ENCODE measurements at places on chromosomes 7 and 10.

GRCh38 chr10:90985321-90985933 is 64.5 kb upstream of the ANKRD1 start:
- DNase-seq = no peak

- no peak for DNase-seq
Observed at GRCh38 chr10:74485283-74485682, 334.3 kb downstream of the ADK start.

DNA sequence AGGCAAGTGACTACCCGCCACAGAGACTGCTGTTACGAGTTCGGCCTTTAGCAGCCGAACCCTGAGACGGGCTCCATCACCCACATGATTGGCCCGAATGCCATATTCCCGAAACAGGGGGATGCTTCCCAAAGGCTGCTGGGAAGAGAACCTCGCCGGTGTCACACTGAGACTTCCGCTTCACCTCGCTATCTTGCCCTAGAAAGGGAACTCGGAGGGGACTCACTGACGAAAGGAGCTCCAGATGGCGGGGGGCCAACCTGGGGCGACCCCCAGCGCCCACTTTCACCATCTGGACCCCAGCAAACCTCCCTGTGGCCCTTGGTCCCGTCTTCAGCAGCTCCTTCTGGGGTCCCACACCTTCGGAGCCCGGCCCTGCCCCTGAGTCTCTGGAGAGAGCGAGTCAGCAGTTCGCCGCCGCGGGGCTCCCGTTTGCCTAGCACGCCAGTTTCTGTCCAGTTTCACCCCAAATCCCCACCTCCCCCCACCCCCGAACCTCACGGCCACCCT is 529 bp downstream of the HPS1 start:
- no peak for DNase-seq

- DNase-seq = no peak
Observed at GRCh38 chr7:26135076-26135475, 16.9 kb upstream of the NFE2L3 start.

DNA sequence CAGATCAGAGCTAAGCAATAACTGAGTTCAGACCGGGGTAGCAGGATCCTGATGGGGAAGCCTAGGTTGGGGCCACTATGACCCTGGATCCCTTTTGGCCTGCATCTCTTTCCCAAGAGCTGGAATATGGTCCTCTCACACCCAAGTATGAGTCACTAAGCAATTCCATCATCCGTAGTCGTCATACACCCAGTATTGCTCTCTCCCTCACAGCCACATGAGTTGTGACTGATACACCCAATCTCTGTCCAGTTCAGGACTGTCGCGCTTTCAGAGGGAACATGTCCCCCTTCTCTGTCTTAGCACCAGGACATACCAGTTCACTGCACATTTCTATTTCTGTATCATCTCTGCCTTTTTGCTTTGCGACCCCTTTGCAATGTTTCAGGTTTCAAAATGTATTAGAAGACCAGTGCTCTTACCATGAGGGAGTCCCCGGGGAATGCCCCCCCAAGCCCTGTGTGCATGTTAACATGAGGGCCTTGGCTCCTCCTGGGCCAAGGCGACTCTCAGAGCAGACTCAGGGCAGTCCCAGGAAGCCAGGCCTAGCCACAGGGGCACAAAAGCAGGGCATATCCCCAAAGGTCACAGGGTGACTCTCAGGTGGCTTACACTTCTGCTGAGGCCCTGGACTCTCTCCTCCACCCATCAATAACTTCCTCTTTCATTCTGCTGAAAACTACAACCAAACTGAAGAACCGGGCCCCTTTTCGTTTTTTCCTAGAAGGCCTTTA is 75.3 kb upstream of the SAMD8 start:
- no peak for DNase-seq

- no peak for DNase-seq
Observed at GRCh38 chr10:133277993-133278576, 1.4 kb upstream of the ADAM8 start.

- DNase-seq = no peak
Observed at GRCh38 chr7:127571741-127572505, 13.5 kb downstream of the GCC1 start.

- DNase-seq = no peak
Observed at GRCh38 chr7:2983586-2983985, 60.1 kb downstream of the CARD11 start.

DNA sequence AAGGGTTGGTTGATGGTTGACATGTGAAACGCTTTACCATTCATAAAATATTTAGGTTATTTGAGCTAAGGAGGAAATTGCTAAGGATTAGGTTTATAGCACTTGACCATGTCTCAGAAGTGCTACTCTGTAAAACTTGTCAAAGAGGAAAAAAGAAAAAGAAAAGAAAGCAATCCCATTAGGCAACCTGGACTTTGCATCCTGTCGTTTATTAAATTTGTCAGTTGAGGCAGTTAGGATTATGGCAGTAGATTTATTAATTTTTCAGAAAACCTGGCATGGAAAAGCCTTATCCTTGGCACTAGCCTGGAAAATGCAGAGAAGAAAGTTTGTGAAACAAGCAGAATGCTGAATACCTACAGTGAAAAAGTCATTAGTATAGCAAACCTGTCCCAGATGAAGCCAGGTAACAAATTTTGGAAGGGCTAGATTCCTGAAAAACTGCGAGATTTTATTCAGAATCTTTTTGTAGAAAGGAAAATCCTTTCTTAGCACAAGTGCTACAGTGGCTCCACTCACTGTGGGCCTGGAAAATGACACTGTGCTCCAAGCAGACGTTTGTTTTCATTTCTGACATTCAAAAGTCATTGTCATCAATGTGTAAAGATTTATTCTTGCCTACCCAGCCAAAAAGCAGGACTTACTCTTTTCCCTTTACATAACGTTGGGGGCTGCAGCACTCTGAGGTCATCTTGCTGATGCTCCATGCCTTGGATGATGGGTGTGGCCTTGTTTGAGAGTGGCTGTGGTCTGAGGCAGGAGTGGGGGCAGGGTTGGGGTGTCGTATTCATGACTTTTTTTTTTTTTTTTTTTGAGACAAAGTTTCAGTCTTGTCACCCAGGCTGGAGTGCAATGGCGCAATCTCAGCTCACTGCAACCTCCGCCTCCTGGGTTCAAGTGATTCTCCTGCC is 664.9 kb downstream of the SUGCT start:
- DNase-seq = no peak

DNA sequence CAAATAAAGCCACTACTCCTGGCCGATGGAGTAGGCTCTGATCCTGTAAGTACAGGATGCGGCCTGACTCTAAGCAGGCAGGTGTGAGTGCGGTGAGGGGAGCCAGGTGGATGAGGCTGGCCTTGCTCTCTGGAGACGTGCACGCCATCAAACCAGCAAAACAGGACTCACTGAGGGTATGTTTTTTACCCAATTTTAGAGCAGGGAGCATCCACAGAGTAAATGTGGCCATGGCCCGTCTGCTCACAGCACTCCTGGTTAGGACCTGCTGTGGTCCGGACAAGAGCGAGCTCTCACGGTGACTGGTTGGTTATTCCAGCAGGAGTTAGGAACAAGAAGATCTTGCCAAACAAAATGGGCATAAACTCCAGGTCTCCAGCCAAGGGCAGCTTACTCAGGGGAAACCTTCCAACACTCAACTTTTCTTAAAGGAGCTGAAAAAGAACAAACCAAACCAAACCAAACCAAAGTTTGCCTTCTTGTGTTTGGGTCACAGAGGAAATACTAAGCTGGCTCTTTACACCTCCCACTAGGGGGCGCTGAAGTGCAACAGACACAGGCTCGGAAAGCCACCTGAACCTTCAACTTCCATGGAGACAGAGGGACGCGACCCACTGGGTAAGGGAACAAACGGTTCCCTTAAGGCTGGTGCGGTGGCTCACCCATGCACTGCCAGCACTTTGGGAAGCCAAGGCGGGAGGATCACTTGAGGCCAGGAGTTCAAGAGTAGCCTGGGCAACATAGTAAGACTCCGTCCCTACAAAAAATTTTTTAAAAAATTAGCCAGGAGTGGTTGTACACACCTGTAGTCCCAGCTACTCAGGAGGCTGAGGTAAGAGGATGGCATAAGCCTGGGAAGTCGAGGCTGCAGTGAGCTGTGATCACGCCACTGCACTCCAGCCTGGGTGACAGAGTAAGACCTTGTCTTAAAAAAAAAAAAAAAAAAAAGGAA is 122.4 kb downstream of the CLEC2L start:
- peak; percentile 87 for DNase-seq

DNA sequence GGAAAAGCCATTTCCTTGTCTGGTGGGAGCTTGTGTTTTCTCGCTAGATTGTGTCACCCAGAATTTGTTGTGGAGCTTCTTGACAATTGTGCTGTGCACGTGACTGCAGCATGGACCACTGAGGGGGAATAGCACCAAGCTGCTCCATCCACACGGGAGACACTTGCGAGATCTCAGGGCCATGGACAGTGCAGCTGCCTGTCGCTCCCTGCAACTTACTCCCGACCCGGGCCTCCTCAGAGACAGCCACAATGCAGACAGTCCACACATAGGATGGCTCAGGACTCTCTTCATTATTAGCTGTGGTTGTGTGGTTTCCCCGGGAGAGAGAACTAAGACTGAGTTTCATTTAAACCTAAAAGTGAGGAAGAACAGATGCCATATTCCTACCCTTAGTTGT is 673.2 kb upstream of the GALNT17 start:
- no peak for DNase-seq

DNA sequence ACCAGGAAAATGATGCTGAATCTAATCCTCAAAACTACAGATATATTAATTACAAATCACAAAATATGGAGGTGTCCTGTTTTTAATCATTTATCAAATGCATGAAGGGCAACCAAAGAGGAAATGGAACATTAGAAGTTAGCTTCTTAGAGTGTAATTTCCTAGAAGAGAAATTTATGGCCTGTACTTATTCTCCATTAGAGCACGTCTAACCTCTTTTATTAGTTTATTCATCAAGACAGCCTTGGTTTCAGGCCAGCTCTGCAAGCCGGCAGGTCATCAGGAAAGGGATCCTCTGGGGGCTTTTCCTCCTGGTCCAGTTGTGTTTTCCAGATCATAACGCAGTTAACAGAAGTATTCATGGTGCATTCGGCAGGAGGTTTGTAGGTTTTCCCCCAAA is 517.6 kb downstream of the KCNMA1 start:
- DNase-seq = no peak

DNA sequence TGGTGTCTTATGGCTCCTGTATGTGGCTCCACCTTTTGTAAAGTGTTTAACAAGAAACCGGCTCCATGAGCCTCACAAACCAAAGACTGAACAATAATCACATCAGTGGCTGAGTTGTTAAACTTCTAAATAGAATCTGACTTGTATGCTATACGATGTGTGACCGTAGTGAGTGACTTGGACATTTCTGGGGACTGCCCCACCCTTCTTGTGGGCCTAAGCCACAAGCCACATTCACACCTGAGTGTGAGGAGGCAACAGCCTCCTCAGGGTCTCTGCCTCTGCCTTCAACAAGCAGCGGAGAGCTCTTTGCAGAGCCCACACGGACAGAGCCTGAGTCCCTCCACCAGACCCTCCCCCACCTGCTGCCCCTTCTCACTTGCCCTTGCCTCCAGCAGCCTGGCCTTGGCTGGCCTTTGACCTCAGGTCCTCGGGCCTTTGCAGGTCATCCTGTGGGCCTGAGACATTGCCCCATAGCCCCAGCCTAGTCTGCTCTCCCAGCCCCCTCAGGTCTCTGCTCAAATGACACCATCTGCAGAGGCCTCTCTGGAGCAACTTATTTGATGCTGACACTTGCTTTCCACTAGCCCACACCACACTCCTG is 156.8 kb upstream of the TNS3 start:
- no peak for DNase-seq

Data from type B pancreatic cell (in vitro differentiated cells).